H9 (cell line): ENCODE measurements at places on chromosomes 1 and 21.

DNA sequence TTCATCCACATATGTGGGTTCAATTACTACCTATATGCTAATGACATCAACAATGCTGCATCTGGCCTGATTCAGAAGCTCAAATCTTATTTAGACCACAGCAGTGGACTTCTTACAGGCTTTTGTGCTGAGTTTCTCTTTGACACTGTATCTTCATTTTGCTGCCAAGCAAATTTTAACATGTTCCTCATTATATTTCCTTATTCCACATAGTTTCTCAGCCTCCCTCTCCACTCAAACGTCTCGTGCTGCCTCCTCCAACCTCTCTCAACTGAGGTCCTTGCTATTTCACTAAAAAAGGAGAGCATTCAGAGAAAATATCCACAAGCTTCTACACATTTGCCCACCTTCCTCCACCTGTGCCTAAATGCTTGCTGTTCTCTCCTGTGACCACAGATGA is 6.5 kb downstream of the TDRKH start:
- no peaks in the 10 kb centered on the region for H3K27me3 ChIP-seq
- no peak for DNase-seq
- H3K36me3 ChIP-seq: peaks cover 19% of the 10 kb centered on the region
- no peaks in the 10 kb centered on the region; the same call in 1 of the 2 replicates for H3K4me1 ChIP-seq
- H3K27ac ChIP-seq: no peak overlapping the region
- H3K4me3 ChIP-seq: no peak overlapping the region

DNA sequence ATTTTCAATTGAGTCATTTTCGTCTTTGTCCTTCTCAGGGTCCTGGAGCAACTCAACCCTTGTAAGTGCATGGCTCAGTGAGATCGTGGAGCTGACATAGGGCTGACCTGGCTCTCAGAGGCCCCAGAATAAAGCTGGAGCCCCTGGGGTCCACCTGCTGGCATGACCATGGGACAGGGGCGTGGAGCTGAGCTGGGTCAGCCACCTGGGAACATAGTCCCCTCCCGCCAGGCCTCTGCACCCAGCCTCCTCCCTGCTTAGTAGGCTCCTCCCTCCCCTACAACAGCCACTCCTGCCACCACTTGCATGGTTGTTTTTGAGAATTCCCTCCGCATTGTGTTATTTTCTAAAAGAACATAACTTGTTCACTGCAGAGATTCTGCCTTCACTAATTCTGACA is 3.1 kb upstream of the RIPK4 start:
- DNase-seq: no peak
- H3K27me3 ChIP-seq: peaks cover 51% of the 10 kb centered on the region
- no peak overlapping the region; the same call in 2 of the 3 replicates for H3K4me3 ChIP-seq

GRCh38 chr1:184632415-184633175 is 122.1 kb downstream of the EDEM3 start:
- no peak overlapping the region for H3K4me3 ChIP-seq
- no peak for DNase-seq
- H3K27me3 ChIP-seq: no peaks in the 10 kb centered on the region; the same call in 1 of the 2 replicates
- no peaks in the 10 kb centered on the region; the same call in none of the 2 replicates for H3K4me1 ChIP-seq

GRCh38 chr1:64092851-64093371 is 110.5 kb upstream of the UBE2U start:
- no peak overlapping the region for H3K4me3 ChIP-seq
- no peaks in the 10 kb centered on the region for H3K27me3 ChIP-seq
- DNase-seq: no peak

DNA sequence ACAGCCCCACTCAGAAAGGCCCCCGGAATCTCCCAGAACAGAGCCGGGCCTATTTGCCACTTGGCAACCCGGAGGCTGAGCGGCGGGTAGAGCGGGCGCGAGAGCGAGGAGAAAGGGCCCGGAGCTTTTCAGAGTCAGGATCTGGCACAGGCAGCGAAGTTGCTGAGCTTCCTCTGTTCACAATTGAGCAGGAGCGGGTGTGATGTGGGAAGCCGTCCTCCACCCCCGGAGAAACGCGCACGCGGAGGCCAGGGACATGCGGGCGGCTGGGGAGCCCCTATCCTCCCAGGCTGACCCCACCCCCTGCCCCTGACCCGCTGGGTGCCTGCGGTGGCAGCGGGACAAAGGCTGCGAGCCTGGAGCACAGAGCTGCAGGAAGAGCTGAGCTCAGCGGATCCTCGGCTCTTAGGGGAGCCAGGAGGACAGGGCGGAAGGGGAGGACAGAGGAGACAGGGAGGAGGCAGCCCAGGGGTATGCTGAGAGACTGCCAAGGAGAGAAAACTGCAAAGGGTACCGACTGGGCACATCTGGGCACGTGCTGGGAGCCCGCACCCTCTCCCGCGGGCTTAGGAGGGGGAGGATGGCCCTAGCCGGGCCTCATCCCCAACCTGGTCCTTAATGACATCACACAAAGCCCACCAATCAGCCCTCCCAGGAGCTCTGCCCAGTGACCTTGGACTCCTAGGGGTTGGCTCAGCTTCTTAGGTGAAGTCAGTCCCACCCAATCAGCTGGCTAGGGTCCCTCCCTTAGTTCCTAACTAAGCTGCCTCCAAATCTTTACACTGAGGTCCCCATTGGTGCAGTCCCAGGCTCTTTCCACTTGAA is 9.3 kb downstream of the KIF21B start:
- H3K4me3 ChIP-seq: no peak overlapping the region
- no peak overlapping the region for H3K27ac ChIP-seq
- no peaks in the 10 kb centered on the region for H3K27me3 ChIP-seq
- H3K36me3 ChIP-seq: no peaks in the 10 kb centered on the region

- H3K27ac ChIP-seq: no peak overlapping the region
- peaks cover 2% of the 10 kb centered on the region; the same call in 1 of the 2 replicates for H3K4me1 ChIP-seq
- H3K27me3 ChIP-seq: peaks cover 84% of the 10 kb centered on the region
- H3K36me3 ChIP-seq: no peaks in the 10 kb centered on the region; the same call in 2 of the 3 replicates
- H3K4me3 ChIP-seq: peak overlapping the region; percentile 65
These were observed 736 bp upstream of the BARHL2 start for GRCh38 chr1:90717665-90718410.

DNA sequence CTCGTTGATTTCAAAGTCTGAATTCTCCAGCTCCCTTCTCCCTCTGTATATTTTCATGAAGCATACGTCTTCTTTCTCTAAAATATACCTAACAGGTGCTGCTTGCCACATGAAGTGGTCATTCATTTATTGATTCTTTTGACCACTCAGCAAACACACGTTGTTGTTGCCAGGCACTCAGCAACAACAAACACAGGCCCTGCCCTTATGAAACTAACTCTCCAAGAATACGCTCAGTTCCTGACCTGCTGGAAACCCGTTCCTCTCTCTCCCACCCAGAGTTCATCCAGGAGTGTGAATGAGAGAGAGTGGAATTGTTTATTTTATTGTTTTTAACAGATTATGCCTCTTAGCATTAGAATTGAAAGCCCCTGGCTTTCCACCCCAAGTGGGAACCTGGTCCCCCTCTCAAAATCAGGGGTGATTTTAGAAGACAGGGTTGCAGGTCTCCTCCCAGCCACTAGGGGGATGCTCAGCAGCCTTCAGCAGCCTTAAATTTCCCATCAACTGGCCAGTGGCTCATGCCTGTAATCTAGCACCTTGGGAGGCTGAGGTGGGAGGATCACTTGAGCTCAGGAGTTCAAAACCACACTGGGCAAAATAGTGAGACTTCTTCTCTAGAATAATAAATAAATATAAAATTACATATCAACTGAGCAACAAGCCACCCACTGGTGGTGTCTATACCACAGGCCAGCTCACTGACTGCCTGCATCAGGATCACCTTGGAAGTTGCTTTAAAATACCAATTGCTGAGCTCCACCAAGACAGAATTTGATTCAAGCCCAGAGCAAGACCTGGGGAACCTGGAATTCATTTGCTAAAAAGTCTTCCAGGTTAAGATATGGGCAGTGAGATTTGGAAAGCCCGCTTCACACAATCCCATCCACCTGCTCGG is 181.0 kb upstream of the KLHDC7A start:
- H3K36me3 ChIP-seq: no peaks in the 10 kb centered on the region; the same call in 1 of the 2 replicates
- H3K4me1 ChIP-seq: peaks cover 26% of the 10 kb centered on the region
- no peak overlapping the region; the same call in 2 of the 3 replicates for H3K4me3 ChIP-seq
- peak overlapping the region; percentile 94 for H3K27ac ChIP-seq
- H3K27me3 ChIP-seq: no peaks in the 10 kb centered on the region

- no peaks in the 10 kb centered on the region for H3K27me3 ChIP-seq
- H3K4me3 ChIP-seq: no peak overlapping the region
These were observed 11.6 kb downstream of the REG4 start for GRCh38 chr1:119799599-119800177.

GRCh38 chr1:27563591-27564471 is 40.1 kb downstream of the AHDC1 start:
- DNase-seq: no peak
- H3K27me3 ChIP-seq: no peaks in the 10 kb centered on the region
- no peak overlapping the region for H3K4me3 ChIP-seq
- no peak overlapping the region for H3K27ac ChIP-seq
- peaks cover 12% of the 10 kb centered on the region for H3K4me1 ChIP-seq
- no peaks in the 10 kb centered on the region for H3K36me3 ChIP-seq

DNA sequence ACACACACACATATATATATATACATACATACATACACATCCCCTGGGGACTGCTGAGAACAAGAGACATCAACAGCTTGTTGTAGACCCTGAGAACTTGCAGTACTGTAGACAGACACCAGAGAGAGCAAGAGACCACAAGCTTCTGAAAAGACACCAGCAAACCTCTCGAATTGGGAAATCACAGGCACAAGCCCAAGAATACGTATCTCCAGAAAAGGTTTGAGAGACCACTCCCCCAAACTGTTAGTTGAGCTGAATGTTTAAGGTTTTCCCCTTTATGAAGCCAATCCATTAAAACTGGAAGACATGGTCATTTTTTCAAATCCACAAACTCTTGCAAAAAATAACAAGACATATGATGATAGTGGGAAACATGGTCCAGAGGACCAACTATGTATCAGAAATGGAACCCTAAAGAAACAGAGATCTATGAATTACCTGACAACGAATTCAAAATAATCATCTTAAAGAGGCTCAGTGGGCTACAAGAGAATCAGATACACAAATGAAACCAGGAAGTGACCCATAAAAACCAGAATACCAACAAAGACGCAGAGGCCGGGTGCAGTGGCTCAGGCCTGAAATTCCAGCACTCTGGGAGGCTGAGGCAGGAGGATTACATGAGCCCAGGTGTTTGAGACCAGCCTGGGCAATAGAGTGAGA is 45.1 kb downstream of the SLC2A1 start:
- no peaks in the 10 kb centered on the region for H3K4me1 ChIP-seq
- H3K27ac ChIP-seq: no peak overlapping the region
- peak; percentile 77 for DNase-seq
- H3K36me3 ChIP-seq: peaks cover 7% of the 10 kb centered on the region
- H3K4me3 ChIP-seq: no peak overlapping the region

GRCh38 chr1:198387587-198387986 is 152.9 kb downstream of the ATP6V1G3 start:
- no peak overlapping the region for H3K27ac ChIP-seq
- no peaks in the 10 kb centered on the region for H3K27me3 ChIP-seq

DNA sequence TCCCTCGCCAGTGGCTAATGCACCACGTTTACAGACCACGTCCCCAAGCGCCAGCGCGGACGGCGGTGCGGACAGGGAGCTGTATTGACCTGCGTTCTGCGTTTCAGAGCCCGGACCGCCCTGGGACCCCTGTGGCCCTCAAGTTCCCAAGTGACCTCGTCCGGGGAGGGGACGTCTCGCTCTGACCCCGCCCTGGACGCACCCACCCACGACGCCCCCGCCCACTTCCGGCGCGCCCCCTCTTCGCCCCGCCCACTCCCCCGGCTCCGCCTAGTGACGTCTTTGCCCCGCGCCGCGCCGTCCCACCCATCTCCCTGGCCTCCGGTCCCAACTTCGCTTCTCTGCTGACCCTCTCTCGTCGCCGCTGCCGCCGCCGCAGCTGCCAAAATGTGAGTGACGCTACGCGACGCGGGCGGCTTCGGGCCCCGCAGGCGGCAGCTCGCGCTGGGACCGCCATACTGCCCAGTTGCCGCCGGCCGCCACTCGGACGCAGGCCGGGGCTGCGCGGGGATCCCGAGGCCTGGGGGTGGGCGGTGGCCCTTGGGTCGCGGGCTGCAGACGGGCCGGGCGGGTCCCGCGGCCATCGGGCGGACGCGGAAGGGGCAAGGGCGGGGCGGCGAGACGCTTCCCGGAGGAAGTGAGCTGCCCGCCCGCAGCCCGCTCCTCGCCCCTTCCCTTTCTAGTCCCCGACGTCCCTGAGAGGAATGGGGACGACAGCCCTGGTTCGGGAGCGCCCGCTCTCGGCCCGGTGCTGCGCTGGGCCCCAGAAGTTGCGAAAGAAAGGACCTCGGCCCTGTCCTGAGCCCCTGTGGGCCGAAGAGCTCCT is at the start of gene VAMP3:
VAMP3 (plus strand) TSS at position 300 of the 826 bp plus-strand sequence; CDS start at position 388, 88 bp downstream.
- H3K36me3 ChIP-seq: peaks cover 23% of the 10 kb centered on the region
- peak within 1 kb of the TSS; percentile 90 for H3K4me3 ChIP-seq
- no peak within 1 kb of the TSS for H3K27ac ChIP-seq
- H3K4me1 ChIP-seq: peaks cover 3% of the 10 kb centered on the region; the same call in 1 of the 2 replicates

GRCh38 chr1:196207612-196208217 is 400.5 kb downstream of the KCNT2 start:
- no peaks in the 10 kb centered on the region for H3K4me1 ChIP-seq
- no peaks in the 10 kb centered on the region for H3K27me3 ChIP-seq
- no peak overlapping the region for H3K4me3 ChIP-seq
- no peaks in the 10 kb centered on the region for H3K36me3 ChIP-seq
- H3K27ac ChIP-seq: no peak overlapping the region
- no peak for DNase-seq

- DNase-seq: no peak
- H3K4me1 ChIP-seq: peaks cover 4% of the 10 kb centered on the region; the same call in 1 of the 2 replicates
- H3K27me3 ChIP-seq: no peaks in the 10 kb centered on the region
- H3K36me3 ChIP-seq: no peaks in the 10 kb centered on the region
- H3K27ac ChIP-seq: no peak overlapping the region
These were observed 92.5 kb upstream of the ADGRL2 start for GRCh38 chr1:81708250-81708649.

DNA sequence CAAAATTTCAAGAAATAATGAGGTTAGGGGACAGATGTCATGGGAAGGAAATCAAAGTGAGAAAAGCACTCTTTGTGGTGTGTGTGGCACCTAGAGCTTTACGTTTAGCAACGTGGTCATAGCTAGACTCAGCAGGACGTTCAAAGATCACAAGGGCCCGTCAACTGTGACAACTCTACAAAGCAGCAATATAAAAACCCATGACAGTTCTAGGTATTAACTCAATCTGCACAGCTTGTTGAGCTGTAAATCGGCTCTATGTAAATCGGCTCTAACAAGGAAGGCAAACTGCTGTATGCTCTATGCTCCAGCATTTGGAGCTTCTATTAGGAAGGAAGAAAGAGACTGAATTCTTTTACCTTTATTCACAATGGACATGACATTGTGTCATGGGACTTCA is 64.8 kb downstream of the TP53BP2 start:
- H3K4me3 ChIP-seq: no peak overlapping the region
- H3K27me3 ChIP-seq: no peaks in the 10 kb centered on the region
- no peak for DNase-seq
- no peak overlapping the region for H3K27ac ChIP-seq
- H3K4me1 ChIP-seq: no peaks in the 10 kb centered on the region
- peaks cover 69% of the 10 kb centered on the region for H3K36me3 ChIP-seq
